ENCODE measurements at places on chromosomes 6 and 20. TPM values are rescaled to one million over a fixed set of nuclear protein-coding genes. Genes with fewer than 3 reads are reported as not detected.

GRCh38 chr6:69238067-69238466 is 558.7 kb downstream of the LMBRD1 start:
- no peak for DNase-seq
- H3K4me3 ChIP-seq, result no peak overlapping the region
- no peaks in the 10 kb centered on the region for H3K27me3 ChIP-seq
- H3K27ac ChIP-seq, result no peak overlapping the region
- H3K36me3 ChIP-seq, result no peaks in the 10 kb centered on the region

BANF2 gene
- not detected for total RNA-seq

DPPA5 gene
- total RNA-seq, result not detected

FAM217A gene
- total RNA-seq, result not detected

DNA sequence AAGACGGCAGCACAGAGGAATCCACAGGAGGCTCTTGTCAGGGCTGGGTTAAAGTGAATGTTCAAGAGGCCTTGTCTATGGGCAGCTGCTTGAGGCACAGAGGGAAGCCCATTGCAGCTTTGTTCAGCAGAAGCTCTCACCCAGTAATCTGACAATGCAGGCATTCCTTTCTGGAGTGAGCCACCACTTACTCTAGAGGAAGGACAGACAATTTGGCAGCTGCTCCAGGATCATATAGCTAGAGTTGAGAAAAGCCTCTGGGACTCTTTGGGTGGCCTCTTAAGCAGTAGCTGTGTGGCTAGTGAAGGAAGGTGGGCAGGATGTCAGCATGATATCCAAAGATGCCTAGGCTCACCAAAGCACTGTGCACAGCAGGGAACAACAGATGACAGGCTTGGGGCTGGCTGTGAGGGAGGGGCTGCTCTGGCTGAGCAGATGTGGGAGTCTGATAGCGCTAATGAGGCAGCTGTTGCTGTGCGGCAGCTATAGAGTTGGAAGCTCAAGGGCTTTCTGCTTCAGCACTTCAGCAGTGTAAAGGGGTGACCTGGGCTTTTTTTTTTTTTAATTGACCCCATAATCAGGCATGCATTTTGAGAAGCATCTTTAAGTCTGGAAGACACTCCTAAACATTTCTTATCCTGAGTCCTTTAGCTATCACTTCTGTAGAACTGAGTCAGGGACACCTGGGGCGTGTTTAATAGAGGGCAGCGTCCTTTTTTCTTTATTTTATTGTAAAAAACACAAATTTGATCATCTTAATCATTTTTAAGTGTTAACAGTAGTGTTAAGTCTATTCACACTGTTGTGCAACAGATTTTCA is 27.2 kb downstream of the CMTR1 start:
- H3K4me1 ChIP-seq, result no peaks in the 10 kb centered on the region
- no peak for DNase-seq
- H3K36me3 ChIP-seq, result peaks cover 96% of the 10 kb centered on the region
- H3K27me3 ChIP-seq, result no peaks in the 10 kb centered on the region

GRCh38 chr6:108654465-108655106 is 93.9 kb downstream of the FOXO3 start:
- H3K4me3 ChIP-seq, result no peak overlapping the region
- H3K36me3 ChIP-seq, result no peaks in the 10 kb centered on the region
- no peak for DNase-seq
- peaks cover 31% of the 10 kb centered on the region for H3K4me1 ChIP-seq
- no peaks in the 10 kb centered on the region for H3K27me3 ChIP-seq
- peak overlapping the region; percentile 82 for H3K27ac ChIP-seq

- H3K27me3 ChIP-seq, result no peaks in the 10 kb centered on the region
- no peaks in the 10 kb centered on the region for H3K36me3 ChIP-seq
- no peak for DNase-seq
- H3K27ac ChIP-seq, result no peak overlapping the region
These were observed 40.4 kb downstream of the ANKS1A start for GRCh38 chr6:34929241-34929978.

CNR1 gene
- 0.69 TPM for total RNA-seq

- no peak overlapping the region for H3K4me3 ChIP-seq
- no peaks in the 10 kb centered on the region for H3K36me3 ChIP-seq
- H3K4me1 ChIP-seq, result no peaks in the 10 kb centered on the region
These were observed 31.6 kb upstream of the CCN2 start for GRCh38 chr6:131982740-131983259.

GRCh38 chr6:10382322-10382721 is 32.6 kb downstream of the TFAP2A start:
- H3K4me3 ChIP-seq, result no peak overlapping the region
- DNase-seq, result no peak
- H3K27ac ChIP-seq, result no peak overlapping the region
- H3K36me3 ChIP-seq, result no peaks in the 10 kb centered on the region

COL11A2 gene
- total RNA-seq, result 0.93 TPM

PPP1R14C gene
- total RNA-seq, result 143 TPM

PLCB4 gene
- 14.7 TPM for total RNA-seq

- H3K27me3 ChIP-seq, result no peaks in the 10 kb centered on the region
- no peaks in the 10 kb centered on the region for H3K36me3 ChIP-seq
- DNase-seq, result no peak
These were observed 8.6 kb upstream of the LBP start for GRCh38 chr20:38337561-38338140.

MOG gene
- 0.50 TPM for total RNA-seq

- H3K4me3 ChIP-seq, result no peak overlapping the region
- DNase-seq, result no peak
- H3K27ac ChIP-seq, result no peak overlapping the region
- H3K4me1 ChIP-seq, result no peaks in the 10 kb centered on the region
- no peaks in the 10 kb centered on the region for H3K36me3 ChIP-seq
These were observed 14.2 kb downstream of the KCNK5 start for GRCh38 chr6:39214846-39215639.

DNA sequence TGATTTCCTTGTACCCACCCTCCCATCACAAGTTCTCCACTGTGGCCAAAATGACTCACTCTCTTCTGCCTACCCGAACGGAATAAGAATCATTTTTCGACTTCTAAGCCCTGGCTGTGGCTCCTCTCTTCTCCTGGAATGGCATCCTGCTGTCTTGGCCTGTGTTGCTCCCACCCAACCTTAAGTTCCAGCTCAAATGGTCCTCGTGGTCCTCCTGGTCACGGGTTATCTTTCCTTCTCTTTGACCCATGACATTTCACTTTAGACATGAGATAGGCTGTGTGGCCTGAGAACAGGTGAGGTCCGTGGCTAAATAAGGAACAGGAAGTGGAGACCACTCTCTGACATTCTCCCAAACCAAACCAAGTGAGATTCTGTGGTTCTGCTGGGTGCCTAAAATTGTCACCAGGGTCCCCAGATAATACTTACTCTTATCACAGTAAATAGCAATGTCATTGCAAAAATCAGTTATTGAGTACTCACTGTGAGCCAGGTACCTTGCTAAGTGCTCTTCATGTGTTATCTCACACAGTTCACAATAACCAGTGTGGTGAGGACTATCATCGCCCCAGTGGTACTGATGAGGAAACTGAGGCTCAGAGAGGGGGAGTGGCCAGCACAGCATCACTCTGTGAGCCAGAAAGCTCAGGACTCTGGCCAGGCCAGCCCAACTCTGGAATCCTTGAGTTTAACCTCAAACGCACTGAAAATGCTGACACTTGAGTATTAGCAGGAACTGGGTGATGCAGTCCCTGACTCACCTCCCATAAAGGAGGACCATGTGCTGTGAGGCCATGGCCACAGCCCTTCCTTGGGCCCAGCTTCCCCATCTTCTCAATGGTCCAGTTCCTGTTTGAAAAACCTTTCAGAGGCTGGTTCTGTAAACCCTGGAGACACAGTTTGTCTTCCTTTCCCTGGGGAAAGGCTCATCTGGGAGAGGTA is 74.8 kb upstream of the SIRPA start:
- H3K4me1 ChIP-seq, result peaks cover 39% of the 10 kb centered on the region
- H3K27me3 ChIP-seq, result no peaks in the 10 kb centered on the region

GRCh38 chr6:113979937-113980336 is 9.0 kb upstream of the HDAC2 start:
- H3K27me3 ChIP-seq, result no peaks in the 10 kb centered on the region
- H3K4me1 ChIP-seq, result no peaks in the 10 kb centered on the region
- H3K36me3 ChIP-seq, result no peaks in the 10 kb centered on the region

DNA sequence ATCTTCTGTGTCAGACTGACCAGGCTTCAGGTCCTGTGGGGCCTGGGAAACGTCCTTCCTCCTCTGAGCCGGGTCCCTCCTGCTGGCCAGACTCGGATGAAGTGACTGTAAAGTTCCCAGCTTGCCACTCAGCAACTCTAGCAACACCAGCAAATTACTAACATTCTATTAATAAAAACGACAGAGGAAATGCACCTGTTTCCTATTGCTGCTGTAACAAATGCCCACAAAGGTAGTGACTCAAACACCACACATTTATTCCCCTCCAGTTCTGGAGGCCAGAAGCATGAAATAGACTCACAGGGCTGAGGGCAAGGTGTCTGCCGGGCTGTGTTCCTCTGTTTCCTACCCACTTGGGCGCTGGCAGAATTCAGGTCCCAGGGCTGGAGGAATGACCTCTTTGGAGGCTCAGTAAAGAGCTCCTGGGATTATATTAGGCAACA is 48.8 kb downstream of the CTCFL start:
- H3K4me3 ChIP-seq, result no peak overlapping the region
- no peak overlapping the region for H3K27ac ChIP-seq
- peak; percentile 32 for DNase-seq

- H3K4me3 ChIP-seq, result no peak overlapping the region
- H3K27me3 ChIP-seq, result no peaks in the 10 kb centered on the region
- no peak overlapping the region for H3K27ac ChIP-seq
- DNase-seq, result no peak
- peaks cover 26% of the 10 kb centered on the region for H3K4me1 ChIP-seq
These were observed 16.0 kb downstream of the ANKS1A start for GRCh38 chr6:34904990-34905613.

DNA sequence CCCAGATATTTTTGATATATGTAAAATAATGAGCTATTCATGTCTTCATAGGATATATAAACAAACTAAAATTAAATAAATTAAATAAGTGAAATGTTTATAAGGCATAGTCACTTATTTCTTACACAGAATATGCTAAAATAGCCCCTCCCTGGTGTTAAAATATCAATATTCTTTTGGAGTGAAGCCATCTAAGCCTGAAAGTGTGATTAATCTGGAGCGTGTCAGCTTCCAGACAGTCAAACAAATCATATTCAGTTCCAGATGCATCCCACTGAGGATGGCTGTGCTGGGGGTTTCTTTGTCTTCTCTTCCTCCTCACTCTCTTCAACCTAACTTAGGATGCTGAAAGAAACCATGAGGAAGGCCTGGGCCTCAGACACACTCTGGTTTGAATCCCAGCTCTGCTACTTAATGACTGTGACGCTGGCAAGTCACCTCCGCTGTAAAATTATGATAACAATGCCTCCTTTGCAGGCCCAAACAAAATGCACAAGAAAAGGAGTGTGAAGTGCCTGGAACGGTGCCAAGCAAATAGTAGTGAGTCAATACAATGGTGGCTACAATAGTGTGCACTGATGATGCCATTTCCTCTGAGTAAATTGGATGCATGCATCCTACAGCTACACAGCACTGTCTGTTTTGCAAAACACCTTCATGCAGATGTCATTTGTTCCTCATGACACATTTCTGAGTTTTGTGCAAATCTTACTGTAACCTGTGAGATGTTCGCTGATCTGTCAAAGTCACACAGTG is 161.4 kb downstream of the FOXC1 start:
- H3K27ac ChIP-seq, result no peak overlapping the region
- DNase-seq, result no peak
- H3K4me1 ChIP-seq, result peaks cover 17% of the 10 kb centered on the region
- H3K27me3 ChIP-seq, result no peaks in the 10 kb centered on the region

DNA sequence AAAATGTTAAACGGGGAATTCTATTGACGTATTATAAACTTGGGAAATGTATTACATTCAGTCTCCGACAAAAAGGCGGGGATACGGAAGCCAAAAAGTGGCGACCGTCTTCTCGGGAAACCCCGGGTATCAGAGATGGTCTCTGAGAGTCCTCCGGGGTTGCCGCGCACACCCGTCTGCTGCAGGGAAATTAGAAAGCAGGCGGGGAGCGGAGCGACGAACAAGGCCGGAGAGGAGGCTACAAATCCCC is 1.5 kb downstream of the SALL4 start:
- no peaks in the 10 kb centered on the region for H3K36me3 ChIP-seq
- peaks cover 8% of the 10 kb centered on the region for H3K4me1 ChIP-seq
- H3K27ac ChIP-seq, result no peak overlapping the region
- H3K27me3 ChIP-seq, result peaks cover 36% of the 10 kb centered on the region
- no peak for DNase-seq

GRCh38 chr6:159170999-159171712 is 2.0 kb downstream of the FNDC1 start:
- H3K4me1 ChIP-seq, result peaks cover 5% of the 10 kb centered on the region
- H3K27ac ChIP-seq, result no peak overlapping the region
- no peaks in the 10 kb centered on the region for H3K36me3 ChIP-seq
- no peak overlapping the region for H3K4me3 ChIP-seq
- H3K27me3 ChIP-seq, result peaks cover 23% of the 10 kb centered on the region
- DNase-seq, result peak; percentile 48

OTOR gene
- not detected for total RNA-seq

Data from heart left ventricle (tissue), 16 donors.